Activated T-cell treated with anti-CD3 and anti-CD28 coated beads, Interleukin-2, amount 50 U/mL, for 4 hours (primary cell): ENCODE measurements at places on chromosomes 3 and 15.

DNA sequence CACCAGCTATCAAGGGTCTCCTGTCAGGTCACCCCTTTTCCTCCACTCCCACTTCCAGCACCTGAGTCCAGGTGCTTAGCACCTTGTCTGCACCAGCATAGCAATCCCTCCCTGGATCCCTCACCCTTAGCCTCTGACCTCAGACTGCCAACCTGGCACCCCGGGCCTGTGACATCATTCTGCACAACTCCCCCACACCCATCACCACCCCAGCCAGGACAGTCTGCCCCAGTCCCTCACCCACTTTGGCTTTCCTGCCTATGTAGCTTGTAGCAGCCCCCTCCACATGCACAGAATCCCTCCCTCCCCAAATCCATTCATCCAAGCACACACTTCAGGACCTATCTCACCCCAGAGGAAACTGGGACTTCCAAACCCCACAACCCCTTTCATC is 819 bp upstream of the PLXNB1 start:
- no peak for DNase-seq

GRCh38 chr3:8571256-8571655 is 69.6 kb downstream of the LMCD1 start:
- DNase-seq, result no peak

DNA sequence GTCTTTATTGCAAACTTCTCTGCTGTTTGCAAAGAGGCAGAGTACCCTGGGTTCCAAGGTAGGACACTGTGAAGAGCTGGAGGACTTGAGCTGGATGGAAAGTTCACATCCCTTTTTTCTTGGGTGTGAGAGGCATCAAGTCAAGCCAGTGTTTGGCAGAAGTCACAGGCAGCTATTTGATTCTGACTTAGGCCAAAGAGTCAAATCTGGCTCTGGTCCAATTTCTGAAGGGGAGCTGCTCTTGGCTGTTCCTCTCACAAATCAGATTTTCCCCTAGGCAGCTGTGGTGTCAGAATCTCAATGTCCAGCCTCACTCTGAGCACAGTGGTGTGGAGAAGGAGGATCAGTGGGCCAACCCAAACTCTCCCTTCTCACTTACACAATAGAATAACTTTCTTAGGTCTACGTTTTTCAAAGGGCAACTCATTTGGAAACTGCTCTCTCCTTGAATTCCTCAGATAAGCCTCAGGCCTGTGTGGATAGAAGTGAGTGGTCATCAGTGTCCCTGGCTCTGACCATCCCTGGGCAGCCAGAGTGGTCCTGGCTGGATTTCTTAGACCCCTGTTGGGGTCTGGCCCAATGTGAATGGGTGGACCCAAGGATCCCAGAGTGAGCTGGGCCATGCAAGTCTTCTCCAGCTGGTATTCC is 18.2 kb upstream of the AMOTL2 start:
- no peak for DNase-seq

DNA sequence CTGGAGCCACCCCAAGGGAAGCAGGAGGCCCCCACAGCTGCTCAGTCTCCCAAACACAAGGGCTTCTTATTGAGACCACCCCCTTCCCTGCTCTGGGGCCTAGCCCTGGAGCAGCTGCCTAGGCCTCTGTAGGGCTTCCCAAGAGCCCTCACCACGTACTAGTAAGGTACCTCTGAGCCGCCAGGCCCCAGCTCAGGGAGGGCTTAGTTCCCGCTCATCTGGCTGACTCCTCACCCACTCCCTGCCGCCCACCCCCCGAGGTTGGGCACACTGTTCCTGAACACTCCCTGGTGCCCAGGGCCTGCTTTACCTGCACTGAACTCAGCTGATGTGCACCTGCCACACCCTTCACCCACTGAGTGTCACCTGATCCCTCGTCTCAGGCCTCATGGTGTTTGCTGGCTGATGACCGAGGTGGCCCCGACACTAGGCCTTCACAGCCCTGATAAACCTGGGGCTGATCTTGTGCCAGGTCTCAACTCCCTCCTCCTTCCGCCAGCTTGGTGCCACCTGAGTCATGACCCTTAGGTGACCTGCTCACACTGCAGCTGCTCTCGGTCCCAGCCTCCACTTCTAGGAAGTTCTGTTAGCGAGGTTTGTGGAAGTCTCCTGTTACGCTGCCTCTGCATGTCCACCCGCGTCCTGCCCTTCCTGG is 18.0 kb upstream of the SPTBN5 start:
- DNase-seq, result no peak

DNA sequence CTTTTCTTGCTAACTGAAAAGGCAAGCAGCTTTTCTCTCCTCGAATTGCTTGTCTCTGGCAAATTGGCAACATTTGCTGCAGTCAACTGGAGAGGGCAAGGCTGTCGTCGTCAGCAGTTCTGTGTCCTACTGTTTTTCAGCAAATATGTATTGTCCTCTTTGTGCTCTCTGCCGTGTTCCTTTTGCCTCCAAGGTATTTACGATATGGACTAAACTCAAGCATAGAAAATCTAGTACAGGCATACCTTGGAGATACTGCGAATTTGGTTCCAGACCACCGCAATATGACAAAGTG is 558 bp upstream of the SLC30A4 start:
- no peak for DNase-seq

- DNase-seq, result no peak
These were observed 42.7 kb downstream of the METTL6 start for GRCh38 chr3:15384510-15385237.
